ENCODE measurements at places on chromosomes 1 and 21.

DNA sequence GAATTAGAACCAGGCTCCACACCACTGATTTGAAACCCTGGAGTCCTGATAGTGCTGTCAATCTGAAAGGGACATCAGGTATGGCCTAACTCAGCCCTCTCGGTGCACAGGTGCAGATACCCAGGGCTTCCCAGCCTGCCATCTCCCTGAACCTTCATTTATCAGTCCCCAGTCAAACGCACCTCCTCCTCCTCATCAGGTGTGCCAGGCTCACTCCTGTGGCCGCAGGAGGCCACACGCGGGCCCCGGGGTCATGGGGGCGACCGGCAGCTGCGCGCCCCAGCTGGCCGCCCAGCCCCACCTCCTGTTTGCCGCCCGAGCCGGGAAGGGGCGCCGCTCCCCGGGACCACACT is 572 bp downstream of the FUCA1 start:
- peak; percentile 22 for DNase-seq

- DNase-seq = peak; percentile 85
These were observed 500.4 kb downstream of the PTPRU start for GRCh38 chr1:29736582-29737188.

- DNase-seq = no peak
These were observed 40.7 kb downstream of the RPS6KA1 start for GRCh38 chr1:26570287-26570686.

GRCh38 chr1:30900486-30900885 is 8.1 kb downstream of the SDC3 start:
- DNase-seq = no peak

GRCh38 chr1:241499910-241500309 is 19.6 kb downstream of the FH start:
- peak; percentile 56 for DNase-seq

DNA sequence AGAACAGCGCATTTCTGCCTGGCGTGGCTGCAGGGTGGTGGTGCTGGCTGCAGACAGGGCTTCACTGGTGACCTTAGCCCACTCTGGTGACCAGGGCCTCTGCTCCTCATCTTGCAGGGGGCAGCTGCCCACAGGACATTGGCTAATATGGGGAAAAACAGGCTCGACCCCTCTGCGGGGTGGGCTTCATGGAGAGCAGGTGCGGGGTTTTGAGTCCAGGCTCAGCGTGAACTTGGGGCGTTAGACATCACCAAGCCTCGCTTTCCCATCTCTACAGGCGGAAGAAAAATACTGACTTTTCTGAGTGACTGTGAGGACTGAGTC is 24.4 kb downstream of the LHX4 start:
- no peak for DNase-seq

- DNase-seq = no peak
These were observed 452 bp upstream of the EXOSC10 start for GRCh38 chr1:11100149-11100493.

DNA sequence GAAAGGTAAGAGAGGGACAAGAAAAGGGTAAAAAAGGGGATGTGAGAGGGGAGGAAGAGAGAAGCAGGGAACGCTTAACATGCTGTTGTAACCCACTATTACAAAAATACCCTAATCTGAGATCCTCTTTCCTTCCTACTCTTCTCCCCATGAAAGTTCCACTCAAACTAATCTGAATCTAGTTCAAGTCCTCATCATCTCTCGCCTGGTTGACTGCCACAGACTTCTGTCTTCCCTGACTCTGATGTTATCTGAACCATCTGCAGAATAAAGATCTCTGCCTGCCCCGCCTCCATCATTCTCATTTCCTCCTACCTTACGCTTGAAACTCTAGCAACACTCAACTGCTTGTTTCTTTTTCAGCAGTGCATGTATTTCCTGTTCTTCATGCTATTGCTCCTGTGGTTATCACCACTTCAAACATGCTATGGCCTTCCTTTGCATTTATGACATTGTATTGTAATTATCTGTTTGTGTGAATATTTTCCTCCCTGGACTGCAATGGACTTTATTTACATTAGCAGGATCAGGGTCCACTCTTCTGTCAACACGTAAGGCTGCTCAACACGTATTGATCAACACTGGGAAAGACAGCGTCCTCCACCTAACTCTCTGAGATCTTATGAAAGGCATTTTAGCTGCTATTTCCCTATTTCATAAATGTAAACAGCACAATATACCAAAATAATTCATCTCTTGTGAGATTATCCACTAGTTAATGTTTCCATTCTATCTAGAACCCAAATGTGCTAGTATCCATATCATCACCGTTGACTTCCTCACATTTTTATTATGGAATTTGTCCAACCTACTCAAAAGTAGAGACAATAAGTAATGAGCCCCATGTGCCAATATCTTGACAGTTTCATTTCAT is 215.5 kb upstream of the USP25 start:
- peak; percentile 40 for DNase-seq

GRCh38 chr1:185491604-185492003 is 174.6 kb upstream of the IVNS1ABP start:
- DNase-seq = no peak
